ENCODE measurements at places on chromosomes 2 and 18. TPM values are rescaled to one million over a fixed set of nuclear protein-coding genes. Genes with fewer than 3 reads are reported as not detected.

DNA sequence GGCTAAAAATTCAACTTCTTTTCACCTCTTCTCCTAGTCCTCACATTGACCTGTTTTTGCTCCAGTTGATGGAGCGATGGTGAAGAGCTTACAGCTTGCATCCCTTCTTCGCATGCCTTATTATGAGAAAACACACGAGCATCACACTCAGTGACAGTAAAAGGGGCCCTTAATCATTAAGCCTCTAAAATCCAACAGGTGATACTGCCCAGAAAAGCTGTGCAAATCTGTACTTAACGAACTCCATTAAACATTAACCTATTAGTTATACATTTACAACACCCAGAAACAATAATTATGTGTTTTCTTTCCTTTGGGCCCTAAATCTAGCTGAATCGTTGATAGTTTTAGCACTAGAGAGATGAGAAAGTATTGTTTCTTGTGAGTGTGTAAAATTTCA is 54.8 kb downstream of the LAMA1 start:
- DNase-seq, result no peak

- no peak for DNase-seq
Observed at GRCh38 chr2:15780912-15781574, 159.3 kb upstream of the MYCN start.

DNA sequence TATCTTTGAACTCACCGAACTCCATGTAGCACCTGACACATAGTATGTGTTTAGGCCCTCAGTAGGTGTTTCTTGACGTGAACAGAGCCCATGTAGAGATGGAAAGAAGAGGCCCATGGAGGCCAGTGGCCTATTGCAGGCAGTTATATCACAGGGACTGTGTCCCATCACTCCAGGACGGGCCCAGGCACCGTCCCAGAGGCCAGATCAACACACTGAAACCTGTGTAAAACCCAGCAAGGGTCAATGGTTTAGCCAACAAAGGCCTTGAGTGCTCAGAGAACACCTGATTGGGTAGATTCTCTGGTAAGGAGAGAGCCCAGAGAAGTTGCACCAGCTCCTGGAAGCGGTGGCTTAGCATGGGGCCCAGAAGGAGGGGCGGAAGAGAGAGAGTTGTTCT is 82.8 kb downstream of the INHBB start:
- no peak for DNase-seq

GRCh38 chr2:205865056-205865455 is 182.8 kb downstream of the NRP2 start:
- no peak for DNase-seq

GRCh38 chr2:13106302-13106701 is 389.6 kb downstream of the TRIB2 start:
- DNase-seq, result no peak

GRCh38 chr2:84832772-84833461 is 48.0 kb downstream of the TRABD2A start:
- DNase-seq, result peak; percentile 25

DNA sequence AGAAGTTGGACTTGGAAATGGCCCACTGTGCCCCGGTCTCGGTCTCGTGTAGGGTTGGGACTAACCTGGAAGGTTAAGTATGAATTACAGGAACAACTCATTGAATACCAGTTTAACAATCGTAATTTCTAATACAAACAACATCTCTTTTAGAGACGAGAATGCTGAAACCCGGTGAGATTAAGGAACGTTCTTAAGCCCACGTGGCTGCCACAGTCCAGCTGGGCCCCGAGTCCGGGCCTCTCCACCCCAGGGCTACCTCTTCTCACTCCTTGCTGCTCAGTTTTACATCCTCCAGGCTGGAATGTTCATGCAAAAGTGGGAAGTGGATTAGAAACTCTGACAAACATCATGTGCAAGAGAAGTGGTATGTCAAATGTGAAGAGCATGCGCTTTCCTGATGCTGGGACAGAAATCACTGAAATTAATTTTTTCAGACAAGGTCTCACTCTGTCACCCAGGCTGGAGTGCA is 29.4 kb downstream of the NGEF start:
- no peak for DNase-seq

GRCh38 chr18:58785870-58786269 is 78.8 kb upstream of the ZNF532 start:
- no peak for DNase-seq

DNA sequence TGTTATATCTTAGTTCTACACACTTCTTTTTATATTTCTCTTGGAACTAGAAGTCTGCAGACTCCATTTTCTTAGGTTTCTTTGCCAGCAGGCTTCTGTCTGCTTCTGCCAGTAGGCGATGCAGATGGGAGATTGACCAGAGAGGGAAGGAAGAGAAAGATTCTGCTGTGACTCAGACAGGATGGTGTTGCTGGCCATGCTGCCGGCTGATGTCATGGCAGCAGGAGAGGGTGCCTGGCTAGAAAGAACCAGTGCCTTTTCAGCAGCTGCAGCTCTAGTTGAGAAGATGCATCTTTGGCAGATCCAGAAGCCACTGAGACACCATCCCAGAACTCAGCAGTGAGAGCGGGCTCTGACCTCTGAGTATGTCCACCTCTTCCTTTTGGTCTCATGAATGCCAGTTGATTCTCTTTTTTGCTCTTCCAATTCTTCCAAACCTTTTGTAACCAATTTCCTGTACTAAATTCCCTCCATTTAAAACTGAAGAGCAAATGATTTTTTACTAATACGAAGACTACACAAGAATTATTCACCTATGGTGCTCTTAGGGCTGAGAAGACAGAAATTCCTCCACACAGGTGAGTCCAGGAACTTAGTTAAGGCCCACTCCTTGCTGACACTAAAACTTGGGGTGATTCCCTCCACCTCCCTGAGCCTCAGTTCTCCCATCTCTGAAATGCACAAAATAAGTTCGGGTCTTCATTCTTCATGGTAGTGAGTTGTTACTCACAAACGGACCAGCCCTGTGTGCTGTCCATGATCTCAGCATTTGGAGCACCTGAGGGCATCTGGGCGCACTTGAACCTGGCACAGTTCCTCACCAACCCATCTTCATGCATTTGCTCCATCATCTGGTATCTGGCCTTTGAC is 200.7 kb downstream of the MYCN start:
- DNase-seq, result no peak

The UGT1A5 gene
- total RNA-seq, result not detected

The DUSP19 gene
- 0.49 TPM for total RNA-seq

The UBXN2A gene
- 9.4 TPM for total RNA-seq

The PIK3C3 gene
- total RNA-seq, result 56.7 TPM

The CHRND gene
- not detected for total RNA-seq
